Islet precursor cell (in vitro differentiated cells): ENCODE measurements at places on chromosomes 6 and 20.

GRCh38 chr20:50876063-50876685 is 55.1 kb downstream of the ADNP start:
- no peak for DNase-seq

- no peak for DNase-seq
Observed at GRCh38 chr6:130975325-130975724, 87.7 kb downstream of the EPB41L2 start.

GRCh38 chr6:42199106-42199981 is 4.6 kb upstream of the GUCA1B start:
- DNase-seq: no peak

DNA sequence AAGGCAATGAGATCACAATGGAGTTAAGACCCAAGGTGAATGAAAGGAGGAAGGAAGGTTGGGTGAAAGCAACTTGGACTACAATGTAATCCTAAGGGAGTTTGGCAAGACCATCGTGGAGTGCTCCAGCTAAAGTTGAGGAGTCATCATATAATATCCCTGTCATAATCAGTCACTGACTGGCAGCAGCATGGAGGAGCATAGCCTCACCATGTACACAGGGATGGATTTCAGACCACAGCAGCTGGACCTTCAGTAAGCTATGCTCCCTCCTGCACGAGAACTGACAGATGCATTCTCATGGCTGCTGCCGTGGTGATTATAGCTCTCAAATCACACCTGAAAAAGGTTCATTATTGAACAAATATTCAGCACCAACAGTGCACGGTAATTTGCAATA is 43.0 kb downstream of the GOPC start:
- no peak for DNase-seq

GRCh38 chr6:158172001-158172400 is 3.9 kb downstream of the GTF2H5 start:
- no peak for DNase-seq

- DNase-seq: no peak
Observed at GRCh38 chr6:1110941-1111349, 201.0 kb upstream of the FOXQ1 start.

- DNase-seq: no peak
Observed at GRCh38 chr6:41728073-41728936, 7.1 kb downstream of the TFEB start.

GRCh38 chr20:34110745-34111641 is 1.1 kb downstream of the EIF2S2 start:
- no peak for DNase-seq

DNA sequence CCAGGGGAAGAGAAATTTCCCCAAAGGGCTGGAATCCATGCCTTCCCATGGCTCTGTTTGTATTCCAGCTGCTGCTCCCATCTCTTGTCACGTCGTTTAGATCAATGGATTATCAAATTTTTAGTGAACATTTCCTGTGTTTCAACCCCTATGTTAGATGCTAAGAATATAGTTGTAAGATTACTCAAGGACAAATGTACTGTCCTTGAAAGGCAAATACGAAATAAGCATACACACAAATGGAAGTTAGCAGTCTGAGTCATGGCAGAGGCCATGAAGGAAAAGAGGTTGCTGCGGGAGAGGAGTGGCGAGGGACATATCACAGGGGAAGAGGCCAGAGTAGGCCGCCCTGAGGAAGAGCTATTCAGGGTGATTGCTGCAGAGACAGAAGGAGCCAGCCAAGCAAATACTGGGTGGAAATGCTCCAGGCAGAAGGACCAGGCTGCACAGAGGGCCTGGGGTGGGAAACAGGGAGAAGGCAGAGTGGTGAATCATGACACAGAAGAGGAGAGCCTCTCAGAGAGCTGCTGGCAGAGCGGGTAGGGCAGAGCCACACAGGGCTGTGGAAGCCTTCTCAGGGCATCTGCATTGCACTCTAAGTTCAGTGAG is 219.2 kb upstream of the LRFN2 start:
- peak; percentile 55 for DNase-seq

- no peak for DNase-seq
Observed at GRCh38 chr6:27053738-27054137, 193.8 kb upstream of the PRSS16 start.

GRCh38 chr6:148677594-148678476 is 69.0 kb upstream of the UST start:
- no peak for DNase-seq

DNA sequence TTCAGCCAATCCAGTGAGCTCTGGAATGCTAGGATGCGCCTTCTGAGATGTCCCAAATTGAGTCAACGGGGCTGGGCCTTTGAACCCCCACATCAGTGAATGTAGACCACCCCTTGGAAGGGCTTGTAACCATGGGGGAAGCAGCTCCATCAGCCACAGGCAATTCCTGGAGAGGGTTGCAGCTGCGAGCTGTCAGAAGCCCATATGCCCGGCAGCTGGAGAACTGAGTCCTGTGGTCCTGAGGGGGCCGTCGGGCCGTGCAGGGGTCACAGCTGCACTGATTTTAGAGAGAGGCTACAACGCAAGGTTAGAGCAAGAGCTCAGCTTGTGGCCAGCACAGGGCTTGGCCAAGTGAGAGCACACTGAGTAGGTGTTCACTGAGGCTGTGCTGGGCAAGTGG is 121.3 kb downstream of the TOX2 start:
- DNase-seq: peak; percentile 39

- no peak for DNase-seq
Observed at GRCh38 chr6:63941747-63942470, 306.3 kb downstream of the PHF3 start.

DNA sequence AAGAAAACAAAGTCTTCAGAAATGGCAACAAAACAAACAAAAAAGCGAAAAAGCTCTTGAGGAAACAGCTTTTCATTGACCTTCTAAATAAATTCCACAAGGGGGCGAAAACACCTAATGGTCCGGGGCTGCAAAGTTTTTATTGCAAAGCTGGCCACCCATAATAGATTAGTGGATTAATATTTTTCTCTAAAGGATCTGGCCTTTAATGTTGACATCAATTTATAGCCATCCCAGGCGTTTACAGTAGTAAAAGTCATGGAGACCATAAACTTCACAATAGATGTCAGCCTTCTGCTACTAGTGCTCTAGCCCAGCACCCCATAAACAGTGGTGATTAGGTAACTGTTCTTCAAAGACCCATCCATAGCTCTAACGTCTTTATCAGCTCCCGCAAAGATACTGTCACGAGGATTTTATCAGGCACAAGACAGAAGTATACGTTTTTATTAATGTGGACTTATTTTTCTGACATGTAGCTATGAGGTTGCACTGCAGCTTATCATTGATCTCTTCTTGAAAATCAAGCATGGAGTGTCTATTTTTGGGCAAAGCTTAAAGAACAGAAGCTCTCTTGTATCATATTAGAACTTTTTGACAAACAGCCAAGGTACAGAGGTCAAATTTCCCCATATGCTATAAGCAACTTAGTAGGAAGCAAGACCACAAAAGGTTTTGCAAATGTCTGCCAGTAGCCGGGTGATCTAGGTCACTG is 4.7 kb downstream of the CITED2 start:
- DNase-seq: no peak

GRCh38 chr20:58032599-58032998 is 195.9 kb downstream of the ANKRD60 start:
- DNase-seq: peak; percentile 16

- no peak for DNase-seq
Observed at GRCh38 chr20:57835074-57835452, 125.2 kb upstream of the PMEPA1 start.

GRCh38 chr6:105501246-105501645 is 98.4 kb upstream of the PREP start:
- DNase-seq: no peak

DNA sequence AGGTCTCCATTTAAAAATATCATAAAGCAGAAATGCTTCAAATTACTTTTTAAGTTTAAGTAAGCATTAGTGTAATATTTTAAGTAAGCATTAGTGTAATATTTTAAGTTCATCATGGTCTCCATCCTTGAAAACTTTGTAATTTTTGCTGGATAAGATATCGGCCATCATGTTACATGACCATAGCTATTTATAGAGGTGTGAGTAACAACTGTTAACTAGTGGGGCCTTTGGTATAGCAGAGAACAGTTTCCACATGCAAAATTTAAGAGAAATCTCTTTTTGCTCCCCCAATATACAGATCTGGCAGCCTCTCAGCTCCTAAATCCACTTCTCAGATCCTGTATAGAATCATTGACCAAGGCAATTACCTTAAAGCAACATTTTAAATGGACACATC is 468 bp downstream of the TRDN start:
- no peak for DNase-seq

- DNase-seq: no peak
Observed at GRCh38 chr20:38665506-38666285, 58.6 kb upstream of the SLC32A1 start.

DNA sequence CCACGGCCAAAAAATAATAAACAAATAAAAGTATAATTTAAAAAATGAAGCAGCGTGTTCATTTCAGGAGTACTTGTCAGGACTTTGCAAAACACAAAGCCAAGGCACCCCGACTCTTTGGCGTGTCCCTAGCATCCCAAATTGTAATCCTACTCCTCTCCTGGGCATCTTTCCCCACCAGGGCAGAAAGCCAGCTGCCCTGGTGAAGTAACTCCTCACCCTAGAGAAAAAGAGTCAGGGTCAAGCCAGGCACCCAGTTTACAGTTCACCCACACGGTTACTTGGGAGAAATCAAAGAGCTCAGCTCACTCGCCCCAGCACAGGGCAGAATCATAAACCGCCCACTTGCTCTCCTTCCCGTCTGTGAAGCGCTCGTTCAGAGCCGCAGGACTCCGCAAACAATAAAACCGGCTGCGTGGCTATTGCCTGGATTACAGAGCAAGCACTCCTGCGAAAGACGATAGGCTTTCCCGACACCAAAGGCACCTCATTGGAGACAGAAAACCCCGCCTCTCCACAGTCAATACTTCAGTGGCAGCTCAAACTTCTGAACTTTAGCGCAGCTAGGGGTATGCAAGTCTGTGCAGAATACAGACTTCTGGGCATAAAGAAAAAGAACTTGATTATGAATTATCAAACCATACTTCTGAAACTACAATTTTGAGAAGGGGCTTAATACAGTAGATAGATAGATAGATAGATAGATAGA is 73.0 kb upstream of the NHSL1 start:
- DNase-seq: peak; percentile 95

GRCh38 chr6:19864285-19864684 is 27.1 kb downstream of the ID4 start:
- DNase-seq: no peak

GRCh38 chr6:24907919-24908649 is 27.7 kb downstream of the RIPOR2 start:
- no peak for DNase-seq

DNA sequence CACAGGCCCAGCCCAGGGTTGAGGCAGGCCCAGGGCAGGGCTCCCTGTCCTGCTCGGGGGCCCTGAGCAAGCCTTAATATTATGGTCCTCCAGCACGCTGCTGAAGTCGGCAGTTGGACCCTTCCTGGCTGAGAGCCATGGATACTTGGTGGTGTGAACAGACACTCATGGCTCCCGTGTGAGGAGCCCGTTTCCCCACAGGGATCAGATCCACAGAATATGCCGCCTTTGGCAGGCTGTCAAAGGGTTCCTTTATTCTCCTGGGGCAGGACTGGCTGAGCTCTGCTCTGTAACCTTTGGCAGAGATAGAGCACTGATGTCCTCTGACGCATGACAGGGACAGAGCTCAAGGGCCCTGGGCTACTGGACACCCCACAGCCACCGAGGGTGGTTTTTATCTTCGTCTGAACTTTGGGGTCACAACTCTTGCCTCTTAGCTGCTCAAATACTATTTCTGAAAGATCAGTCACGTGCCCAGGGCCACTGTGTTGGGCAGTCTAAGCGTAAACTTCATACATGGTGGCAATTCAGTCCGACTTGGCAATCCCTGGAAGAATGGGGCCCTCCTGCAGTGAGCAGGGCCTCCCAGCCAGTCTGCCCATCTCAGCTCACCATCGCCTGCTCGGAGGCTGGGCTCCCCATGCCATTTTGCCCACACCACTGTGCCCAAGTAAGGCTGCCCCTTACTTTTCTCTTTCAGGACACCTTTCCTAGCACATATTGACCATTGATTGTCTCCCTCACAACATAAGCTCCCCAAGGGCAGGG is 49.1 kb downstream of the TTI1 start:
- DNase-seq: peak; percentile 39

- no peak for DNase-seq
Observed at GRCh38 chr6:112620812-112621569, 273.9 kb downstream of the RFPL4B start.

DNA sequence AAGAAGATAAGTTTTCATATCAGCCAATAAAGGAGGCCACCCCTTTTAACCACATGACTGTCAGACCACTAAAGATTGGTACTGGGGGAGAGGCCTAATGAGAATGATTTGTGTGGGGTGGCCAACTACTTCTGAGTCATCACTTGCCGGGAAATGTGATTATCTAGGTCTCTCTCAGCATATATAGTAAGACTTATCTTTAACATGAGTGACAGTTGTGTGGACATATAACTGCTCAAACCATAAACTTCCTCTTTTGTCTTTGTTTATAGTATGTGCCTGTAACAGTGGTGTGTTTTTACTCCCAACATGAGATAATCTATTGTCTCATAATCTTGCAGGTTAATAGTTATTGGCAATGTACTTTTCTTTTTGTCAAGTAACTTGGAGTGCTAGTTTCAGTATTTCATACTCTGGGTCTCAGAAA is 312.4 kb downstream of the CDKAL1 start:
- DNase-seq: no peak

- no peak for DNase-seq
Observed at GRCh38 chr6:19753826-19754225, 83.3 kb upstream of the ID4 start.

GRCh38 chr6:34243131-34243771 is 5.6 kb downstream of the SMIM29 start:
- DNase-seq: peak; percentile 71

- no peak for DNase-seq
Observed at GRCh38 chr20:5945963-5946362, 4.4 kb downstream of the TRMT6 start.

- DNase-seq: no peak
Observed at GRCh38 chr6:44606504-44606903, 219.0 kb downstream of the CDC5L start.

DNA sequence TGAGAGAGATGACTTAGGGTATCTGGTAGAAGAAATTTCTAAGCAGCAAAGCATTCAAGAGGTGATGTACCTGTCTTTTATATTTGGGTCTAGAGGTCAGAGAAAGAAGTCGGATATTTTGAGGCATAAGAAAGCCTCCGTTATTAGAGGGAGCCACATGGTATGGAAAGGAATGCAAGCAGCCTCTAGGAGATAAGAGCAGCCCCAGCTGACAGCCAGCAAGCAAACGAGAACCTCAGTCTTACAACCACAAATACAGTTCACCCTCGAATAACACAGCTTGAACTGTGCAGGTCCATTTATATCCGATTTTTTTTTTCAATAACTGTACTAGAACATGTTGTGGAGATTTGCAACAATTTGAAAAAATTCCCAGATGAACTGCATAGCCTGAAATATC is 190.7 kb upstream of the VGLL2 start:
- peak; percentile 60 for DNase-seq
